Activated naive CD8-positive, alpha-beta T cell treated with anti-CD3 and anti-CD28 coated beads, Interleukin-2, amount 50 U/mL, for 16 hours (primary cell): ENCODE measurements at places on chromosomes 3 and 15.

DNA sequence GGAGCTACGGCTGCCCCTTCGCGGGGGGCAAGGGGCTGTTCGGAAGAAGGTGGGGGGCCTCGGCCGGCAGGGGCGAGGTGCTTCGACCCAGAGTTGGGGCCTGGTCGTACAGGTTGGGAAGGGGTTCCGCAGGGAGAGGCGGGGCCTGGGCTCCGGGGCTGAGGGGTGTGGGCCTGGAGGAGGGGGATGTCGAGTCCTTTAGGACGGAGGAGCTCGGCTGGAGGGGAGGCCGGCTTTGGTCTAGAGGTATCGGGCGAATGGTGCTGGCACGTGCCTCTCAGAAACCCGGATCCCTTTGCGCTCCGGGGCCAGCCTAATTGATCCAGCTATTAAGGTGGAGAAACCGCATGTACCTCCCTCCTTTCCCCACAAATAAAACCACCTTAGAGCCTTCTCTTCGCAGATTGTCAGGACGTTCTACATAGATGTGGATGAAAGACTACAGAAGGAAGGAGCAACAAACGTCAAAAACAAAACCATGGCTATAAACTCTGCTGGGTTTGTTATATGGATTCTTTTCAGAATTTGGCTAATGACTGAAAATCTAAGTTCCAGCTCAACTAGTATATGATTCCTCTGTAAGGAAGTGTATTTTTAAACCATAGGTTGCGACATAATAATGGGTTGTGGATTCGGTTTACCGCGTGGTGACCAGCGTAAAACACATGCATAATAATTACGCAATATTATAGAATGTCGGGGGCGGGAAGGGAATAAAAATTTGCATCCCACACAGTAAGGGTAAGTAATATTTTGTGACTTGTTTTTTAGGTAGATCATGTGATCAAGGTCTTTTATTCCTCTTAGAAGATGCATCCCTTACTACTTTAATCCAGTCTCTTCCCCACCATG is 644 bp upstream of the NGLY1 start:
- DNase-seq = no peak

DNA sequence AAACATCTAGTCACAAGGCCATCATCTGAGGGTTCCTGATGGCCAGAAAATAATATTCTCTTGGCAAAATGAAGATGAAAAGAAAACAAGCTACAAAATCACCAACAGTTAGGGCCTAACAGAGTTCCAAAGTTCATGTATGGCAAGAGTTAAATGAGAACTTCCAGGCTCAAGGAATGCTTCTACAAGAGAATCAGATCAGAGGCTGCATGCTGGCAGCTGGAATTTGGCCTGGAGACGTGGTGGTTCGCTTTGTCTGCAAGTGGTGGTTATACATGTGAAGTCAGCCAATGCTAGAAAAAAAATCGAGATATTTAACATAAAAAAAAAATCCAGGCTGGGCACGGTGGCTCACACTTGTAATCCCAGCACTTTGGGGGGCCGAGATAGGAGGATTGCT is 5.6 kb downstream of the SIAH2 start:
- no peak for DNase-seq

DNA sequence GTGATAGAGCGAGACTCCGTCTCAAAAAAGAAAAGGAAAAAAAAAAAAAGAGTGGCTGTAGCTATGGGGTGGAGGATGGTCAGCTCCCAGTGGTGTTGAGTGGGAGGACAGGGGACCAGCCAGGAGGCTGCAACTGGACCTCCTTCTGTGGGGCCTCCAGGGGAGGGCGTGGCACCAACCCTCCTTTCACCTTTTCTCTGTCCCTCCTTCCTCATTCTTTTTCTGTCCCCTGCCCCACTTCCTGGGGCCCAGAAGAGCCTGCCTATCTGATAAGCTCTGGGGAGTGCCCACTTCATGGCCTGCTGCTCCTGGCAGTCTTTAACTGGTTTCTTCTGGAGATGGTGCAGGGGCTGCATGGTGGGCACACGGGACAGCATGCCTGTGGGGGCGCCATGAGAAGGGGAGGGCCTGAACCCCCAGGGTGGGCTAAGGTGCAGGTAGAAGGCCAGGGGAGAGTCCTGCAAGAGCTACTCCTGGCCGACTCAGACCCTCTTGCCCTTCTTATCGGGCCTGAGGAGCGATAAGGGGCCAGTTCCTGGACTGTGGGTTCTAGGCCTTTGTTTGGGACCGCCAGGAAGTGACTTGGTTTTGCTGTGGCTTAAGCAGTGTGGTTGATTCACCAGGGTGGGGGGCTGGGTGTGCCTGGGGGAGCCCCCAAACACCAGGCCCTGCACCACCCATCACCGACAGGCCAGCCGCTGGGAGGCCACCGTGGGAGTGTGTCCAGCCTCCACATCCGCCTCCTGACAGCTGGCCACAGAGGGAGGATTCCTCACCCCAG is 49.4 kb upstream of the FLNB start:
- no peak for DNase-seq

- no peak for DNase-seq
Measured at GRCh38 chr3:179624451-179624850, 19.9 kb downstream of the NDUFB5 start.

DNA sequence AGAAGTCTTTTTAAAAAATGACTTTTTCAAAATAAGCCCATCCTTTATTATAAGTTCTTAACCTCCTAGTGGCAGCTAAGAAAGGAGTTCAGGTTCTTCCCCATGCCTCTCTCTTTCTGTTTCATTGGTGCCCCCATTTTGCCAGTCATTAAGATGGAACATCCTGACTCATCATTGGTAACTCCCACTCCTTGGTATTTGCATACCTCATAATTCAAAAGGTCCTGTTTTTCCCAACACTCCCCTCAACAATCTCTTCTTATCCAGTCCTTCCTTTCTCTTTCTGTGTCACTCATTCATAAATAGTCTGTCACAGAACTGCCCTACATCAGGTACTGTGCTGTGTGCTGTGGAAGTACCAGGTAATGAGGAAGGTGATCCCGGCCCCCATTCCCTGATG is 394.0 kb downstream of the FOXP1 start:
- DNase-seq = no peak

- no peak for DNase-seq
Measured at GRCh38 chr15:40952301-40952900, 870 bp upstream of the CHAC1 start.

DNA sequence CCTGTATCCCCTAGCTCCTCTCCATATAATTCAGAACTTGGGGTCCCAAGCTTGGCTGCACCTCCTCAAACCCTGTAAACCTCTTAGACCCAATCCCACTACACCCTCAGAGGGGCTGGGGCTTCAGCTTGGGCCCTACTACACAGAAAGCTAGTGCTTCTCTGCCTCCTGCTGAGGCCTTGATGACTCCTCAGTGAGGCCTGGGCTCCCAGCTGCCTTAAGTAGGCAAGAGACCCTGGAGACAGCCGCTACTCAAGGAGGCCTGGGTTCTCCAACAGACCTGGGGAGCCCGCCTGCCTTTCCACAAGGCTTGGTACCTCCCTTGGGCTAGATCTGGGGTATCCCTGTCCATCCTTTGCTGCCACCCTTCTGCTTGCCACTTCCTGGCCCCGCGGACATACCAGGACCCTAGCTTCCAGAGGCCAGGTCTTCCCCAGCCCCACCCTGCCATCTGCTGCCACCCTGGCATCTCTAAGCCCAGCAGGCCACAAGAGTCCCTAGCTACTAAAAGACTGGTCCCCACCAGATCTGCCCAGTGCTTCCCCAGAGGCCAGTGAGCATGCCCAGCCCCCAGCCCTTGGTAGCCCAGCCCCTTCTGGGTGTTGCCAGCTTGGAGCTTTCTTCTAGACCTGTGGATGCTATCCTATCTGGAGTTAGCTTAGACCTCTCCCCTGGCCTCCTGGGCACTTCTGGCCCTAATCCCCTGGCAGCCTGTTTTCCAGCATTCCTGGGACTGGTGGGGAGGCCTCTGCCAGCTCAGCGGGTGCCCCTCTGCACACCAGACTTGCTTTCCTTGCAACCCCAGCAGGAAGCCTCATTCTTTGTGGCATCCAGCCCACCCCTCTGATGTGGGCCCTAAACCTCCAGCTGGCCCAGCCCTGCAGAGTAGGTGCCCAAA is 13.7 kb downstream of the C15orf39 start:
- DNase-seq = no peak

- no peak for DNase-seq
Measured at GRCh38 chr3:175422744-175423143, 563.6 kb downstream of the NAALADL2 start.

DNA sequence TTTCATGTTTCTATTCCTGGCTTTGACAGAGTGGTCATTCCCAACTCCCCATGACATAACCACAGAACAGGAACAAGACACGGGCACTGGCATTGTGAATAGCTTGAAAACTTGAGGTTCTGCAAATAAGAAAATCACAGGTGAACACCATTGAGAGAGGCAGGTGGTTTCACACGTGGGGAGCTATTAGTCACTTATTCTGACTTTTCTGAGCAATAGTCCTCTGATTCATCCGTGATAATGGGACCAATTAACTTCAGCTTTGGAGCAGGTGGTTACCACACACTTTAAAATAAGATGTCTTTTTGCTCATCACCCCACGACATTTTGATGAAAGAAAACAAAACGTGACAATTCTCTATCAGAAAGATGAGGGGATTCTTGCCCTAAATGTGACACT is 224.7 kb downstream of the KLF13 start:
- no peak for DNase-seq

DNA sequence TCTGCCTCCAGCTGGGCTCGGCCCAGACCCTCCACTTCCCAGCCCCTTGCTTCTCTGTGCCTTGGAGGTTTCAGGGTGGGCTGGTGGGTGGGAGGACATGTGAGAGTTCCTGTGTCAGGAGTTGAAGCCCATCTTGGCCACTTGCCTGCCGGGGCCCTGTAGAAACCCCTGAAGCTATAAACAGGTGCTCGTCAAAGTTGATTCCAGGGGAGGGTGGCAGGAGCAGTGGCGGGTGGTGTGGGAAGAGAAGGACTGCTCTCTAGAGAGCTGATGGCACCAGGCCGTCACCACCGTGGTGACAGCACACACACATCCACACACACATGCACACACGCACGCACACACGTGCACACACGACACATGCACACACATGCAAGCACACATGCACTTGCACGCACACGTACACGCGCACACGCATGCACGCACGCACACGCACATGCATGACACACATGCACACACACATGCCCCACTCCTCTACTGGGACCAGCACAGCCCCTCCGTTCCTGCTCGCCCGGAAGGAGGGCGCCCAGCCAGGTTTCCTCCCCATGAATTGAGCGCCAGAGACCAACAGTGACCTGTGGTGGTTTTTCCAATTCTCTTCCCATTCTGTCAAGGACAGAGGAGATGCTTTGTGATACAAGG is 56.3 kb upstream of the CGNL1 start:
- no peak for DNase-seq

DNA sequence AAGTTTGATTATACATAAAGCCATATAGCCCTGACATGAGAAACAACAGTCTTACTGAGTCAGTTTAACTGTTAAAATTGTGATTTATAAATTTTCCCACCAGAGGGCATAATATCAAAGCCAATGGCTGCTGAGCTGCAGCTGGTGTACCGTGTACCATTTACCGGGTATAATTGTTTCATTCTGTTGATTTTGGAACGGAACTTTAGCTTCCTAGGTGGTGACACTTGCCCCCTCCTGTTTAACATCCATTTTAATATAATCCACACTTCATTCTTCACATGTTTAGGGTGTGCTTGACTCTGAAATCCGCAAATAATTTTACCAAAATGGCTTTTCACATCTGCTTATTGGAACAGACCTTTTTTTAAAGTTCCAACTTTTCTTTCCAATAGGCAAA is 72.8 kb downstream of the SLC9A9 start:
- DNase-seq = no peak

GRCh38 chr3:55868347-55868746 is 381.2 kb upstream of the WNT5A start:
- DNase-seq = no peak

DNA sequence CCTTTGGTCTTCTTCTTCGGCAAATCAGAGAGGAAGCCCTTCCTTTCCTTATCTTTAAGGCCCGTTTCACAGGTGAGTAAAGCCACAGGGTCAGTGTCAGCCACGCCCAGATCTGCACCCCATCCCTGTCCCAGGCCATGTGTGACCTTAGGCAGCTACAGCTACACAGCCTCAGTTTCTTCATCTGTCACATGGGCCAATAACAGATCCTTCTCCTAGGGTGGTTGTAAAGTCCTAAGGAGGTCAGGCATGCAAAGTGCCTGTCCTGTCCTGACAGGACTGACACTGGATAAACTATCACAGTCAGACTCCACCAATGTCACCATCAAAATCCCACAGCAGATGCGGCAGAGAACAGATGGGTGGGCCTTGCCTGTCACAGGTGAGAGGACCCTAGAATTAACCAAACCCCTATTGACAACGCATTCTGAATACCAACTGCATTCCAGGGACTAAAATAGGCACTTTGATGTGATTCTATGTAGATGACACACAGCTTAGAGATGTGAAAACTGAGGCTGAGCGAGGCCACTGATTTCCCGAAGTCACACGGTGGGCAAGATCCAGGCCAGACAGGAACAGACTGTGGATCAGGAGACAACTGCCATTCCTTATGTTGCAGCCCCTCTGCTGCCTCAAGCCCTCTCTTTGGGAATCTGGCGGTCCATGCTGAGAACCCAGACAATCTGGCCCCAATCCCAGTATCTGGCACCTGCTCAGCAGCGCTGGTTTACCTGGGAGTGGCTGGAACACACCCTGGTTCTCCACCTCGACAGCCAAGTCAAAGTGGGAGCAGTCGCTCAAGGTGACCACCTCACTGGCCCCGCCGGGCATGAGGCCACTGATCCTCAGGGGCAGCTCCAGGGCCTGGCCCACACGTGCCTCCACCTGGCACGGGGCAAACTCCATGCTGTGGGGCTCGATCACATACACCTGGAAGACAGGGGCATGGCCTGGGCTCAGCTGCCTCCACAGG is 48.7 kb downstream of the NUP210 start:
- no peak for DNase-seq

DNA sequence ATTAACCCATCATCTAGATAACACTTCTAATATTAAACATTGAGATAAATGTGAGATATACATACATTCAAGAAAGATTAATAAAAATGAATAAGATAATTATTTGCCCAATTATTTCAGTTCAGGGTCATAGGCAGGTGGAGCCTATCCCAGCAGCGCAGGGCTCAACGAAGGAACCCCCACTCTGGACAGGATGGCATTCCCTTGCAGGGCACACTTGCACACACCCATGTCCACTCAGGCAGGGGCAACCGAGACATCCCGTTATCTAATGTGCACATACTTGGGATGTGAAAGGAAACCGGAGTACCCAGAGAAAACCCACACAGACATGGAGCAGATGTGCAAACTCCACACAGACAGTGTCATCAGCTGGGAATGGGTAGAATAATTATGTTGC is 175.4 kb upstream of the CMC1 start:
- DNase-seq = no peak

GRCh38 chr15:78766041-78766440 is 45.2 kb downstream of the ADAMTS7 start:
- no peak for DNase-seq

GRCh38 chr3:18382760-18383369 is 42.3 kb downstream of the SATB1 start:
- DNase-seq = no peak

DNA sequence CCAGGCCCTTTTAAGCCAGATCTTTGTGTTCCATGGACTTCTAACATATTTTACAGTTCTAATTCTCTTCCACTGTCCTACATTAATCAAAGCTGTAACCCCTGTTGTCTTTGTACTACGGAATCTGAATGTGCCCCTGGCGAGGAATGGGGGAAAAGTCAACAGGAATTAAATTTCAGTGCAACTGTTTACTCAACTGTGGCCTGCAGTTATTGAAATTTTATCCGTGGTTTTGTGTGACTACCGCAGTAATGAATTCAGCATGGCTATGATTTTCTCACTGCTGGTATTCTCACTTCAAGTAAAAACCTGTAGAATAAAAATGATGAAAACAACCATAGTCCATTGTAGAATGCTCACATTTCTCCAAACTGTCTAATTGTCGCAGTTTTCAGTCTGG is 388.0 kb downstream of the FOXP1 start:
- no peak for DNase-seq

GRCh38 chr3:124268355-124268754 is 276.4 kb upstream of the ROPN1 start:
- DNase-seq = no peak
